Activated naive CD8-positive, alpha-beta T cell treated with anti-CD3 and anti-CD28 coated beads, Interleukin-2, amount 10 ng/mL, durations not matched to agents 7 days and 5 days (primary cell): ENCODE measurements at places on chromosomes 16 and 17. TPM values are rescaled to one million over a fixed set of nuclear protein-coding genes. Genes with fewer than 3 reads are reported as not detected.
A peak's percentile ranks its signal among the peaks of the same experiment; 100 is the strongest.

Gene KCNJ2
- not detected for total RNA-seq

Gene GALNS
- total RNA-seq: 50.9 TPM

Gene SCGB1C2
- not detected for total RNA-seq

Gene MYCBPAP
- 4.4 TPM for total RNA-seq

Gene TEKT1
- not detected for total RNA-seq

Gene ABCC1
- total RNA-seq: 55.2 TPM

Gene PRAC2
- not detected for total RNA-seq

Gene HNF1B
- total RNA-seq: 0.30 TPM

Gene CCDC144A
- 4.8 TPM for total RNA-seq

Gene PTX4
- not detected for total RNA-seq

GRCh38 chr17:3913531-3914311, 2.5 kb downstream of the P2RX1 start:
- DNase-seq: peak; percentile 89

DNA sequence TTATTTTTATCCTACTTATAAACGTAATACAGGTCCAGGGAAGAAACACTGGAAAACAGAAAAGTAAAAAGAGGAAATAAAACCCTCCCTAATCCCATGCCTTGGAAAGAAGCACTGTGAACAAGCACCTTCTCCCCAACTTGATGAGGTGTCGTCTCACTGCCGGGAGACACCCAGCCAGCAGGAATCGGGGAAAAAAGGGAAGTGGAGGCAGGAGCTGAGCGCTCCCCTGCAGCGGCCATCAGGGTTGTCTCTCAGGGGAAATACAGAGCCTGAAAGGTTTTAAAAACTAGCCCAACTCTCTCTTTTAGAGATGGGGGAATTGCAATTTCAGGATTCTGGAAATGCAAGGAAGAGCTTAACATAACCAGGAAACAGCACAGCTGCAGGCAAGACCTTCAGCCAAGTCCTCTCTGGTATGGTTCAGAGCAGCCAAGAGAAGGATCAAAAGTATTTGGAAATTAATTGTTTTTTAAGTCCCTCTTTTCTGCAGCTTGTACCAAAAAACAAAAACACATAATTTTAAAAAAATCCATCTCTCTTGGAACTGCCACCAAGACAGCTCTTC, 96.3 kb upstream of the RCVRN start:
- no peak for DNase-seq

- DNase-seq: no peak
These were observed 26.1 kb upstream of the C16orf78 start for GRCh38 chr16:49347476-49347875.

- no peak for DNase-seq
These were observed 60.5 kb upstream of the ERN1 start for GRCh38 chr17:64190472-64190871.

GRCh38 chr17:59151591-59151990, 3.4 kb downstream of the SKA2 start:
- DNase-seq: no peak

DNA sequence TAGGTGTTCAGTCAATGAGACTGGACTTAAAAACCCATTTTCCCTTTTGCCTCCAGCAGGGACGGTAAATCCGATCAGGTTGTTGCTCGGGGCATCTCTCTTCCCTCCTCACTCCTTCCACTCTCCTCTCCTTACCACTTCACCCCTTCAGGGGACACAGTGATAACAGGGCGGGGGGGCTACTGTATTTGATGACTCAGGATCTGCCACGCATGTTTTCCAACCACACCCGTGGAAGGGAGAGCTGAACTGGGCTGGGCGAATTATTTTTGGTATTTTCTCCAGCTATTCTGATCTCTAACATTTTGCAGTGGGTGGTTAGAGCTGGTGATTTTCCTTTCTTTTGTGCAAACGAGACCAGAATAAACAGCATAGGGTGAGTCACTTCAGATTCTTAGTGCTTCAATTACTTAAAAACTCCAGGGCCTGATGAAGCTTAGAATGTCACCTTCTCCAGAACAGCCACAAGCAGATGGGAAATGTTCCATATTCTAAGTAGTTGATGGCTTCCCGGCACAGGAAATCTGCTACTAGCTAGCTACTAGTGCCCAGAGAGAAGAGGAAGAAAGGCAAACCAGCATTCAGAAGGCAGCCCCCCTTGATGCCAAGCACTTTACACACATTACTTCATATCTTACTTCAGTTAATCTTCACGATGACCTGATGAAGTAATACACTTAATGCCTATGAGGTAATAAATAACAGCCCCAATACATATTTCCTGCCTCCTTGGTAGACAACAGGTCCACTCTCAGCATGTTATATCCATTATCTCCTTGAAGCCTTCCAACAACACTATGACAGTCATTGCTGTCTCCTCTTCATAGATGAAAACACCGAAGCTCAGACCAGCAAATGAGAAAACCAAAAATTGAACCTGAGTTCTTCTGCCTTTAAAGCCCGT, 74.1 kb downstream of the ASIC2 start:
- no peak for DNase-seq

GRCh38 chr17:83080579-83080857, 1.1 kb downstream of the METRNL start:
- peak; percentile 60 for DNase-seq

GRCh38 chr16:9118170-9118569, 26.7 kb downstream of the HAPSTR1 start:
- no peak for DNase-seq

- peak; percentile 42 for DNase-seq
These were observed 215.4 kb downstream of the SEC14L1 start for GRCh38 chr17:77356109-77356689.

DNA sequence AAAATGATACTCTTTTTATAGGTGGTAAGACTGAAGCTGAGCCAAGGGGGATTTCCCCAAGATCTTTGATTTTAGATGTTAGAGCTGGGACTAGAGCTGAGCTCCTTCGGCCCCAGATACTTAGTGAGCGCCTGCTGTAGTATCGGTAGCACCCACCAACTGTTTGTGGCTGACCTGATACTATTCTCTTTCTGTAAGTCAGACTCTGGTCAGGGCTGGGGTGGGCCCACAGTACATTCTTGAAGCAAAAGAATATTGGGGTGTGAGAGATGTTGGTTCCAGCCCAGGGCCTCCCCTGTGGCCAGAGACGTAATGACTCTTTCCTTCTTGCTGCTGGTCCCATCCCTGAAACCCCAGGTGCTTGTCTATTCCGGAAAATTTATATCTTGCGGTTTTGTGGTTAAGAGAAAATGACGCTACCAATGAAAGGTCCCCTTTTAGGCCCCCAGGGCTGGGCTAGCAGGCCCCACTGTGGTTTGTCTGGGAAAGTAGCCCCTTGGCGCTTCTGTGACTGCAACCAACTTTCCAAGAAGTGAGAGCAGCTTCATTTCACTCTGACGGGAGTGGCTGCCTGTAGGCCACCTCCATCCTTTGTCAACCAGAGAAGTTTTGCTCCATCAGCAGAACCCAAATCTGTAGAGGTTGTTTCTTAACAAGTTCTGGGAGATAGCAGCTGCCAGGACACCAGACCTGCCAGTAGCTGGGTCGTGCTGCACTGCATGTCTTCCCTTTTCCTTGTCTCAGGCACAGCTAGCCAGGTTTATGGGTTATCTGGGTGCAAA, 86.4 kb upstream of the LGALS9 start:
- peak; percentile 71 for DNase-seq

DNA sequence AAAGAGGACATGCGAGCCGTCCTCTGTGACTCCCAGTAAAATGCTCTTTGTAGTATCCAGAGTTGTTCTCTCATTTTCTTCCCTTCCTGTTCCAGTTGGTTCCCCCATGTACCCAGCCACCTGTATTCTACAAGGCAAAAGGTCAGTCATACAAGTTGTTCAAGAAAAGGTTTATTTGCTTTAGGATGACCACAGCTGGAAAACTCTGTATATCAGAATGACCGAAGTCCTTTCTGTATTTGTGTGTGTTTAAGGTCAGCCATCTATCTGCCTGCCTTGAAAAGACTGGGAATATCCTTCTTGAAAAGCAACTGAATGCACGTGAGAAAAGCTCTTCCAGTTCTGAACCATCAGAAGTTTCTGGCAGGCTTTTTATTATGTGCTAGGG, 8.4 kb downstream of the CCL16 start:
- no peak for DNase-seq

GRCh38 chr16:66850115-66850815, 6.1 kb downstream of the CA7 start:
- DNase-seq: no peak

GRCh38 chr17:33934696-33935095, 320.4 kb upstream of the CCL2 start:
- DNase-seq: no peak

DNA sequence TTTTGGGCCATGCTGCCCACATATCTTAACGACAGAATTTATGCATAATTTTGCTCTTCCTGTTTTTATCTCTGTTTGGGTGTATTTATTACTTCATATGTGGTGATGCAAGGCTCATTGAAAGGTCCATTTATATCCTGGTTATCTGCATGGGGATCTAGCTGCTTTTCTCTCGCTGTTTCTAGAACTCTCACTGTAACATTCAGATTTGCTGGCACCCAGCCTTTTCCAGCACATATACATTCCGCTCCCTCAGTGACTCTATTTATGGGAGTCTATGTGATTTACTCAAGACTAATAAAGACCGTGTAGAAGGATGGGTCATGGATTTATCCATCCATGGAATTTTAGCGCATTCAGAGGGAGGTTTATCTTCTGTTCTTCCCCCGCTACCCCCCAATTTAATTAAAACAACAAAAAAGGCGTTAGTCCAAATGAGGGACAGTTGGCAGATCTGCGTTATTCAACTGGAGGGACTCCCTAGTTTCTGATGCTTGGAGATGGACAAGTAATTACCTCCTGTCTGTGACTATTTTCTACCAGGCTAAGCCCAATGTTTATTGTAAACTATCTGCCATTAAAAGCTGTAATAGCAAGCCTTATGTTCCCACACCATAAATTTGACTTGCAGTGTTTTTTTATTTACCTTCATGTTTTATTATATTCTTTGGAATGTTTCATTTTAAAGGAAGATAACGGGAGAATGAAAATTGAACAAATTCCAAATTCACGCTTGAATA, 19.8 kb upstream of the MARCHF10 start:
- DNase-seq: no peak

DNA sequence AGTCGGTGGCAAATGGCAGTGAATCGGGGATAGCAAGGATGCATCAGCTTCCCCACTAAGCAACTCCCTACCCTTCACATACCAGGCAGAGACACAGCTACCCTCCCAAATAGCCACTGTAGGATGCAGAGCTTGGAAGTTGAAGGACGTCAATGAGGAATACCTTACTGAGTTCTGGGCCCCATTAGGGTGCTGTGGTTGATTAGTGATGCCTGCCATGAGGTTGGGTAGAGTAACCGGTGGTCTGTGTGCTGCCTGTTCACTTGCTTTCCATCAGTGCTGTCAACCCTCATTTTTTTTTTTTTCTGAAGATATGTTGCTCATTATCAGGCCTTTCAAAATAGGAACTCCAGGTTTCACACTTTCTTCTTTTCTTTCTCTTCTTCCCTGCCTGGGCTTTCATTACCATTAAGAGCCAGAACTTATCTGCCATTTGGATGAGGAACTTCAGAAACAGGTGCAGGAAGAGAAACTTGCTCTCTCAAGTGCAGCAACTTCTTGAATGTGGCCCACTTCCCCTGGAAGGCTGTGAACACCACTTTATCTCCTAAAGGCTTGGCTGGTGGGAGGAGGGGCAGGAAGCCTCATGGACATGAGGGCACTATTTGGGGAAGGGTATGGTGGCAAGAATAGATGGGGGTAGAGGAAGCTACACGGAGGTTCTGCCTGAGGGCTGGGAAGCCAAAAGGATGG, 183.5 kb downstream of the NTN1 start:
- no peak for DNase-seq

GRCh38 chr17:47882247-47882646, 13.8 kb upstream of the SP2 start:
- no peak for DNase-seq

- peak; percentile 64 for DNase-seq
These were observed 649 bp downstream of the GSE1 start for GRCh38 chr16:85613604-85614337.

DNA sequence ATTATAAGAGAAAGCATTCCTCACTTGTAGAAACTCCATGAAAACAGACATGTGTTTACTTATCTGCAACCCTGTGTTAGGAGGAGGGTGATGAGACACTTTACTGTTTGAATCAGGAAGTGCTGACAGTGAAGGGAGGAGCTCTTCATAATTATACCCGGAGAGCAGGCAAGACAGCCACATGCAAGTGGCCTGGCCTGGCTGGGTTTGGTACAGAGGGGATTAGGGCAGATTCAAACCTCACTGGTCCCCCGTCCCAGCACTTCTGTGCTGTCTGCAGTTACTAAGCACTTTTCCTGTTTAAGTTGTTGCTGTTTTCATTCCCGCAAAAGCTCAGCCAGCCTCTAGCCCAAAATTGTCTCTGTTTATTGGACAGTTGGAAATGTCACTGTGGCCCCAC, 78.5 kb downstream of the WWOX start:
- DNase-seq: no peak

GRCh38 chr16:55257966-55258613, 65.9 kb upstream of the IRX6 start:
- DNase-seq: peak; percentile 58

DNA sequence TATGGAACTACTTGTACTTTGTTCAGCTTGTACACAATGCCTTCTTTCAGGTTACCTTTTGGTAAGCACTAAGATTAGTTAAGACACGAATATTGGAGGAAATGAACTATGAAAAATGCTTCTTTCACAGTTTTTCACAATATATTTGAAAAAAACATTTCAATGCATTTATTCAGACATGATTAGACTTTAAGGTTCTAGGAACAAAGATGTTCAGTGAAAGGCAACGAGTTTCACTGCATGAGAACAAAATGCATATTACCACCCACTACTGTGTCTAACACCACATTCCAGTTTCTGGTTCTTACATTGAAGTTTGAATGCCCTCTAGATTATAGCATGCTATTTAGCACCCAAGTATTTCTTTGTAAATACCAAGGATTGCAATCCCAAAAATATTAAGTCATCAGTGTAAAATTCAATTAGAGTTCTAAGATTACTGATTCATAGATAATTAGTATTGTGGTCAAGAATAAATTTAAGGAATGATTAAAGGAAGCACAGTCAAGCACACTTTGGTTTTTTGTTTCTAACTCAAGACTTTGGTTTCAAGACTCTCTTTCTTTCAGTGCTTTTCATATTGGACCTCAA, 261.7 kb downstream of the CEP112 start:
- no peak for DNase-seq

- DNase-seq: peak; percentile 43
These were observed at the start of gene FAM20A for GRCh38 chr17:68600931-68601564. Gene FAM20A, minus strand, starts transcription at chr17:68601367. Its CDS starts 701 bp downstream, at chr17:68600666.
